ENCODE measurements at places on chromosomes 11 and 22. TPM values are rescaled to one million over a fixed set of nuclear protein-coding genes. Genes with fewer than 3 reads are reported as not detected.

The CEND1 gene
- total RNA-seq, result not detected

The LRRC55 gene
- total RNA-seq, result not detected

The MIOX gene
- total RNA-seq, result not detected

The RBMXL2 gene
- not detected for total RNA-seq

The GLB1L2 gene
- total RNA-seq, result 17.0 TPM

The GPR137 gene
- 20.9 TPM for total RNA-seq

The ZNRF3 gene
- 1.8 TPM for total RNA-seq
